Sigmoid colon (tissue), 7 donors: ENCODE measurements at places on chromosomes 5 and 9. TPM values are rescaled to one million over a fixed set of nuclear protein-coding genes. Genes with fewer than 3 reads are reported as not detected.
A peak's percentile ranks its signal among the peaks of the same experiment; 100 is the strongest.

The TAF11L10 gene
- total RNA-seq: not detected

DNA sequence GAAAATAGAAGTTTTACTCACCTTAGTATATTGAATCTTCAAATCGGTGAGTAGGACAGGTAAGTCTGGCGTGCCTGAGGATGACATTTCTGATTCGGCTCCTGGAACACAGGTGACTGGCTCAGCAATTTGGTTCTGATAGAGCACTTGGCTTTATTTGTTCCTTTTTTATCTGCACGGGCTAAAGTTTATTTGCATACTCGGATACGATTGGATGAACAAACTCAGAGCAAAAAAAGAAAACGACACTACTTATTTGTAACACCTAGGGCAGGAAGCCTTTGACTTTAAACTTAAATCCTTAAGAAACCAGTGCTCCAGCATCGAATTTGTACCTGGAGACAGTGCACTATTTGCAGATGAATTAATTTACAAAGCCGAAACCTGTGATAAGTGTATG lies at the start of gene ALDH1A1:
ALDH1A1 (minus strand) TSS at position 140 of the 400 bp plus-strand sequence; CDS start at position 87, 53 bp downstream.
- DNase-seq: no peak

DNA sequence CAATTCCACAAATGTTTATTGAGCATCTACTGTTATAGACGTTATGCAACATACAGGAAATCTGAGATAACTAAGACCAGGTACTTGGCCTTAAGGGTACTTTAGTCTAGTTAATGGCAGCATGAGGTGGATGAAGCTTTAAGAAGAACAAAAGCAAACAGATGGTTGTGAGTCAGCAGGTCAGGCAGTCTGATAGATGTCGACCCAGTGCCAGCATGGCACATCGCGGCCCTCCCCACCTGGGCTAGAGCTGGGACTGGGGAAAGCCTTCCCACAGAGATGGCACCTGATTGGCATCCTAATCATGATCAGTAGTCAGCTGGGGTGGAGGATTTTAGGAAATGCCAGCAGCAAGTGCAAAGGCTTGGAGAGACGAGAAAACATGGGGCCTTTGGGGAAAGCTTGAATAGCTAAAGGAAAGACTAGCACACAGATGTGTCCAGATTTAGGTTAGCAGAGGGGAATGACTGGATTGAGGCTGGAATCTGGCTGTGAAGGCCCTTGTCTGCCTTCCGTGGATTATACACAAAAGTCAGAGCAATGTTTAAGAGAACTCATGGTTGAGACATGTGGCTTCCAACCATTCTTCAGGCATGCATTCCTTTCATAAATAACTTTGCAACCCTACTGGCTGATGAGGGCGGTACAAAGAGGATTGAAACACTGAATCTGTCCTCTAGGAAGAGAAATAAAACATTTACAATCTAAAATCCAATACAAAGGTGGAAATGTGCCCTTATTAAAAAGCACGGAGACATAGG lies 395.4 kb upstream of the WWC1 start:
- DNase-seq: no peak

DNA sequence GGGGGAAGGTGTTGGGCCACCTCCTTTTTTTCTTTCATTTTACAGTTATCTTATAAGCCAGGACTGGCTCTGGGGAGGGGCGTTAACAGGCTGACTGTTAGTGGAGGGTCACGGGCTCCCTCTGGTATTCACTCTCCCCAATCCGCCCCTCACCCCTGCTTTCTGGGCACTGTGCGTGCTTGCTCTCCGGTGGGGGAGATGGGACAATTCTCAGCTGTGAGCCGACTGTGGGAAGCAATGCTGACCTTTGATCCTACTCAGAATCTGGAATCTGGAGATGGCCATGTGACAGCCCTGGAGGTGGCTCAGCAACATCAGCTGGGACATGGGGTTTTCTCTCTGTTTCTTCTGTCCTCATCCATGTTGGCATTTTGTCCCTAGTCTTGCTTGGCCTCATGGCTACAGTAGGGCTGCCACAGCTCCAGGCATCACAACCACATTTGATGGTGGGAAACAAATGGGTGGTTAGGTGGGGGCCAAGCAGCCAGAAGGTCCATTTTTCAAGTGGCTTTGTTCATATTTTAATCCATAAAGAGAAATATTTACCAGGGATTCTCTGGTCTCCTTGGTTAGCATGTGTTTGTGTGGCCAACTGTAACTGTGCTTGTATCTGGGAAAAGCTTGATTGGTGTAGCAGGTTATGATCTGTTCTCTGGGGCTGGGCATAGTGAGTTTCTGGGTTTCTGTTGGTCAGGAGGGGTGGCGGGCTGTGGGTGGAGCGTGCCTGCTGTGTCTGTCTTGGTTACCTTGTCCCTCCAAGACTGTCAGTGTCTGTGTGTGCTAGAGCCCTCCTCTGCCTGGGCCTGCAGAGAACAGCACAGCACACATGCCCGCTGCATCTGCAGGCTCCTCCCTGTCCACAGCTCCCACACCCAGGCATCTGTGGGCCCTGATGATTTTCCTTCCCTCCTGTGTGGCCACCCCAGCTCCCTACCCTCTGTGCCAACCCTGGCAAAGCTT lies 12.4 kb downstream of the WNK2 start:
- no peak for DNase-seq

DNA sequence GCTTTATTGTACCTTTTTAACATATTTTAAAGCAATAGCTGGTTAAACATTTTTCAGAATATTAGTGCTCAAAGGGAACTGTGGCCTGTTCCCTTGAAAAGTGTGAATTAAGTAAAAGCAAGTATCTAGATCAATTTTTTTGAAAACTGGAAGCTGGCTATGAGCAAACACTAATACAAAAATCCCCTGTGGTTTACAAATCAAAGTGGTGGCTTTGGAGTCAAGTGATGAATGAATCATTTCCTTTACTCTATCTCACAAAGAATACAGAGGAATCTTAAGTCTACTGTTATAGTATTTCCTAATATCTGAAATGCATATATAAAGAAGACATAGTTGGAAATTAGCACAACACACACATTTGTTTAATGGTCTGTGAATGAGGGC lies 212.4 kb upstream of the C9orf72 start:
- no peak for DNase-seq

DNA sequence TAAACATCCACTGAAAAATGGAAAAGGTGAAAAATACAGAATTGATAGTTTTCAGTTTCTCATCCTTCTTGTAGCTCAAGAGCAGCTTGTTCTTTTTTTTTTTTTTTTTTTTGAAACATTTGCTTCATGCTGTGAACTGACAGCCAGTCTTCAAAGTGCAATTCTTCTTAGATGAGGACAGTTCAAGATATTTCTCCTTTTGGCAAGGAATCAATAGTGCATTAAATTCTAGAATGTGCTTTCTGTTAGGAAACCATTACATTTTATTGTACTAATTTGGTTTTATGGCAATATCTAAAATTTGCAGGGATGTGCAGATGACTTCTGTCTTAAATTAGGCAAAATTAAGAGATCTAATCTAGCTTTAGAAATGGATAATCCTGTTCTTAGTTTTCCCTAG lies 969.3 kb upstream of the ACO1 start:
- no peak for DNase-seq

DNA sequence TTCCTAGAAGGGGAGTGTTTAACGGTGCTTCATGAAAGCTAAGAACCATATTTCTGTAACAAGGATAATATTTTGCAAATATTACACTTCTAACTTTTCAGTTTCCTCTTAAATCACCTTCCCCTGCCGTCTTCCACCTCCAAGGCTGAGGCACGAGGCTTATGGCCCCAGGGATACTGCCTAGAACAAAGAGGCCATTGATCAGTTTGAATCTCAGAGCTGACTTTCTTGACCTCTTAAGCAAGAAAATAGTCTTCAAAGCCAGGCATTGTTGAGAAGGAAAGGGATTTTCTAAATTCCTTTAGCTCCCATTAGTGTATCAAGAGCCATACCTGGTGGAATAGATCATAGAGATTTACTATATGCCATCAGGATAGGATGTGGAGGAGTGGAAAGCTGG lies 566.2 kb downstream of the BNC2 start:
- no peak for DNase-seq

GRCh38 chr5:75523275-75523674 lies 11.6 kb downstream of the POLK start:
- DNase-seq: no peak

GRCh38 chr9:89474939-89475338 lies 23.0 kb downstream of the SEMA4D start:
- DNase-seq: peak; percentile 30
